ENCODE measurements at places on chromosomes 7 and 10.

- no peak for DNase-seq
Observed at GRCh38 chr10:86254526-86255174, 111.9 kb downstream of the GRID1 start.

DNA sequence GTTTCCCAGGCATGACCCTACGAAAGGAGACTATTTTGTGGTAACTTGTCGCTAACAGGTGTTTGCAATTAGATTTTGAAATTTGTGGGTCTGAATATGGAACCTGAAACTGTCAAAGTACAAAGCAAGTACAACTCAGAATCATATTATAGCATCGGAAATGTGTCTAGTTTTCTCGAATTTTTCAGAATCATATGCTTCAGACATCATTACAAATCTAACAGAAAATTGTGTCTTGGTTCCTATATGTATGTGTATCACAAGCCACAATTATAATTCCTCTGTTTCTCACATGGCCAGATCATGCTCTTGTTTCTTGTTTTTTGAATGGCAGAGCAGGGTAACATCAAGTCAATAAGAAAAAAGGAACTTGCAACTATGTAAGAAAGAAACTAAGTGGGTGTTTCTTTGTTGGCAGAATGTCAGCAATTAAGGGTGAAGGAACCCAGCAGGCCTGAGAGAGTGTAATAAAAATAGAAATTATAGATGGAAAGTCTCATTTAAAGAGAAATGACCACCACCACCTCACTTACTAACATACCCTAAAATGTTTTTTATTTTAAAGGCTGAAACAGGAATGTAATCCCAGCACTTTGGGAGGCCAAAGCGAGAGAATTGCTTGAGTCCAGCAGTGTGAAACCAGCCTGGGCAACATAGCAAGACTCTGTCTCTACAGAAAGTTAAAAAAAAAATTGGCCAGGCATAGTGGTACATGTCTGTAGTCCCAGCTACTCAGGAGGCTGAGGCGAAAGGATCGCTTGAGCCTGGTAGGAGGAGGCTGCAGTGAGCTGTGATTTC, 51.3 kb downstream of the PRTFDC1 start:
- no peak for DNase-seq

- no peak for DNase-seq
Observed at GRCh38 chr10:20682782-20683181, 214.3 kb downstream of the NEBL start.

DNA sequence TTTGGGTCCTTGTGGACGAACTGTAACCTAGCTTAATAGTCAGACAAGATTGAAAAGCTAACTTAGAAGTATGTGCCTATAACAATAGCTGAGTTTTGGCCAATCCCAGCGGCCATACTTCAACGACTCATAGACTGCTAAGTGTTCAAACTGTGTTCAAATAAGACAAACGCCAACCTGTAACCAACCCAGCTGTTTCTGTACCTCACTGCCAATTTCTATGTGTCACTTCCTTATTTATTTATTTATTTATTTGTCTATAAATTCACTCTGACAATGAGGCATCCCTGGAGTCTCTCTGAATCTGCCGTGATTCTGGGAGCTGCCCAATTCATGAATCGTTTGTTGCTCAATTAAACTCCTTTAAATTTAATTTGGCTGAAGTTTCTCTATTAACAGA, 21.7 kb downstream of the ST8SIA6 start:
- DNase-seq: no peak

- no peak for DNase-seq
Observed at GRCh38 chr7:77888998-77889397, 90.4 kb downstream of the PHTF2 start.

DNA sequence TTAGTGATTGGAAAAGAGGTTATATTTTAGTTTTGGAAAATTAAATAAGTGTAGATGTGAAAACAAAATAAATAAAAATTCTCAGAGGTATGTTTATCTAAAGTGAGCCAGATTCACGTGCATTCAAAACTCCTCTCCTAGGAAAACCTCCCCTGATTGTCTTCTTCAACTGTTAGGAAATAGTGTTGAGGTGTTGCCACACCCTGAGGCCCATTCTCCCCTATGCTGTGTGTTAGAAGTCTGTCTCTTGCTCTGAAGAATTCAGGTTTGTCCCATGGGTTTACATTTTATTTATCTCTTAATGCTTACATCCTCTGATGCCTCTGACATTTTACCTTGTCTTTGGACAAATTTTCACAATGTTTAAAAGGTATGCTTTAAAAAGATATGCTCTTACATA, 40.3 kb downstream of the PTPRE start:
- DNase-seq: no peak

DNA sequence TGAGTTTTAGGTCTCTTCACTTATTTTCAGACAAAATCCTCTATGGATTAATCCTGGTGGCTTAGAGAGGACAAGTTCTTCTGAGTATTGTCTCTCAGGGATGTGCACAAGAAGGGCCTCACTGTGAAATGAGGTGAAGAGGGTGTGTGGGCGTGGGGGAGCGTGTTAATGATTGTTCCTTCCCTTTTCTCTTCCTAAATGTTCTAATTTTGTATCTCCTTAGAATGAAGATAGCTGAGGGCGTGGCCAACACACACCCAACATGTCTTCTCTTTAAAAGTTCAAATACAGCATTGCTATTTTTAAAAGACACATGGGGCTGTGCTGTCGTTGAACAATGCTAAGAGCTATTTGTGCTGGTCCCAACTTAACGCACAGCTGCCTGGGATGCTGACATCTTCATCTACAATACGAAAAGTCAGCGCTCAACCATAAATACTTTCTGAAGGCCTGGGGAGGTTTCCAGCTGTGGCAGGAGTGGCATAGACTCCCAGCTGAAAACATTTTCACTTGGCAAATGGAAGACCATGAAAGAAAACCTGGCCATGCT, 135.9 kb downstream of the JCAD start:
- DNase-seq: no peak

DNA sequence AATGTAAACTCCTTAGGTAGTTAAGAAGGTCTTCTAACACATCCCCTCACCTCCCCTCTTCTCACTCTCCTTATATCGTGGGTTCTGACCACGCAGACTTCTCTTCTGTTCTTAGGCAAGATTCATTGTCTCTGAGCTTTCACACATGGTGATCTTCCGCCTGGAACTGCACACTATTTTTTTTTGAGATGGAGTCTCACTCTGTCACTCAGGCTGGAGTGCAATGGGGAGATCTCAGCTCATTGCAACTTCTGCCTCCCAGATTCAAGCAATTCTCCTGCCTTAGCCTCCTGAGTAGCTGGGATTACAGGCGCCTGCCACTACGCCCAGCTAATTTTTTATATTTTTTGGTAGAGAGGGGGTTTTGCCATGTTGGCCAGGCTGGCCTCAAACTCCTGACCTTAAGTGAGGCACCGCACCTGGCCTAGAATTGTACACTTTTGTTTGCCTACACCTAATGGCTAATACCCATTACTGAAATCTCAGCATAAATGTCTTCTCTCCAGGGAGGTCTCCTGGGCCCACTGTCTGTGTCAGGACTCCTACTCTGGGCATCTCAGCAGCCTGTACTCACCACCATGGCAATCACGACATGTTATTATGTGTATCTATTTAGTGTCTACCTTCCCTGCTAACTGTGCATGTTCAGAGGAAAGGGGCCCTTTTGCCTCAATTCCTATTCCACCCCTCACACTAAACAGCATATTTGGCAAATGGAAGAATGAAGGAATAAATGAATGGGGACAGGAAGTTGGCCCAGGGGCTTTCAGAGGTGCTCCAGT, 646.3 kb upstream of the DPP6 start:
- DNase-seq: no peak

GRCh38 chr7:78786055-78786454, 667.4 kb downstream of the MAGI2 start:
- no peak for DNase-seq

DNA sequence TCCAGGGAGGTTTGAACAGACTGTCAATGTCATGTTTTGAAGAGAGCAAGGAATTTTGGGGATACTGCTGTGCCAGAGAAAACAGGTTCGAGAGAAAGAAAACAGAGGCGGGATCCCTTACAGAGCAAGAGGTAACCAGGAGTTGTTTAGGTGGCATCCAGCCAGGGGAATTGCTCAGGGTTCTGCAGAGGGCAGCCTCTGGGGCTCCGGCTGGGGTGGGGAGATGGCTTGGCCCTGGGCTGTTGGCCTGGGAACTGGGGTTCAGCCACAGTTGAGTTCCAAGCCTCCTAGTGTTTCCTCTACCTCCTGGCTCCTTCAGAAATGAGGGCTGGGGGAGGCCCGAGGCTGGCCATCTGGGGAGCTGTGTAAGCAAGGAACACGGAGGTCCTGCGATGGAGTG, 68.0 kb downstream of the CAMK1D start:
- DNase-seq: no peak

DNA sequence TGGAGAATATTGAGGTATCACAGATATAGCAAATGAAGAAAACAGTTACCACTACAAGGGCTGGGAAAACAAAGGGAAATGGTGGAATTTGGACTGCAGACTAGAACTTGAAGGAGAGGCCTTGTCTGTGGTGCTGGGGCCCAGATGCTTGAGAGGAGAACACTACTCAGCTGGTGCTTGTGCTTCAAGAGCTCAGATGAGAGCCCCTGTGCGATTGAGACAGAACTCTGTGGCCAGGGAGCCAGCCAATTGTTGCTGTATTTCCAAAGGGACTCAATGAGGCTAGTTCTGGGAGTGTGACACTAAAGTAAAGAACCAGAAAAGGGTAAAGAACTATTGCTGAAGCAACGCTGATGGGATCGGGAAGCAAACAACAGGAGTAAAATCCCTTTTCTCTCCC, 406.5 kb upstream of the SEMA3D start:
- no peak for DNase-seq

- no peak for DNase-seq
Observed at GRCh38 chr7:30799206-30799975, 28.2 kb downstream of the MINDY4 start.

- no peak for DNase-seq
Observed at GRCh38 chr10:103890194-103890658, 27.8 kb downstream of the STN1 start.

DNA sequence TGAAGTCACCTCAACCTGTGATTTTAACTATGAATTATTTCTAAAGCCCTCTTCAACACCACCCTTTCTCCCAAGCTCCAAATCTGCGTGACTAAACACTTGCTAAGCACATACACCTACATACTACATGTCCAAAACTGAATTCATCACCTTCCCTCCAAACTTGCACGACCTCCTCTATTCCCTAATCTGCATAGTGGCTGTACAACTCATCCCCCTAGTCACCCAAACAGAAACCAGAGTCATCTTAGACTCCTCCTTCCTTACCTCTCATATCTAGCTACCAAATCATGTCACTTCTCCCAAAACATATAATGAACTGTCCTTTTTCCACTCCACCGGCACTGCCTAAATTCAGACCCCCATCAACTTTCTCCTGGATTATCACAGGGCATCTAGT, 16.2 kb downstream of the ARHGAP21 start:
- DNase-seq: no peak

- peak; percentile 92 for DNase-seq
Observed at GRCh38 chr10:43816351-43817321, 168.0 kb upstream of the ZNF32 start.

DNA sequence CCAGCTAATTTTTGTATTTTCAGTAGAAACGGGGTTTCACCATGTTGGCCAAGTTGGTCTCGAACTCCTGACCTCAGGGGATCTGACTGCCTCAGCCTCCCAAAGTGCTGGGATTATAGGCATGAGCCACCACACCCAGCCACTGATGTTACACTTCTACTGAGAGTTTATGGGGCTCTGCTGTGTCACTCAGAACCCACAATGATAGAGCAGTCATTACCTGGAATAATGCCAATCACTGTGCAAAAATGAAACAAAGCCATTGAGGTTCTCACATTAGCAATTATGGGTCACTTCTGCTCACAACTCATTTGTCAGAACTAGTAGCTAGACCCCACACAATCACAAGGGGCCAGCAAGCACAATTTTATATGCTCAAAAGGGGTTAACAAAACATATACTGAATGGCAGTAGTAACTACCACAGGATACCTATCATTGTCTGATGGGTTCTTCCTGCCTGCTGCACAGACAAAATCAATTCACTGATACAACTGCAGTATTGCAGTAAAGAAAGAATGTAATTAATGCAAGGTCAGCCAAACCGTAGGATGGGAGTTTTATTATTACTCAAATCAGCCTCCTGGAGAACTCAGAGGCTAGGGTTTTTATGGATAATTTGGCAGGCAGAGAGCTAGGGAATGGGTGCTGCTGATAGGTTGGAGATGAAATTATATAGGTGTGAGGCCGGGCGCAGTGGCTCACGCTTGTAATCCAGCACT, 72.1 kb upstream of the TRIM24 start:
- DNase-seq: no peak

DNA sequence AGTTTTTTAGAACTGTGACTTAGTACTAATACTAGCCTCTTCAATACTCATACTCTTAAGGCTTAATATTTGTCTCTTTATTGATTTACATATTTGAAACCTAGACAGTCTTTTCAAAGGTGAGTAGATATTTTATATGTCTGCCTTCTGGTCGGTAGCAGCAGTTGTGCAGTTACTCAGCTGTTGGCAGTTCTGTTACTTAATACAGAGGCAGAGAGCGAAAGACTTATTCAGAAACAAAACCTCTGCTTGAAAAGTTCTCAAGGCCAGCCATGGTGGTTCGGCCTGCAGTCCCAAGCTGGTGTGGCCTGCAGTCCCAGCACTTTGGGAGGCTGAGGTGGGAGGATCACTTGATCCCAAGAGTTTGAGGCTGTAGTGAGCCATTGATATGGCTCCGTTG, 84.2 kb downstream of the AUTS2 start:
- no peak for DNase-seq

DNA sequence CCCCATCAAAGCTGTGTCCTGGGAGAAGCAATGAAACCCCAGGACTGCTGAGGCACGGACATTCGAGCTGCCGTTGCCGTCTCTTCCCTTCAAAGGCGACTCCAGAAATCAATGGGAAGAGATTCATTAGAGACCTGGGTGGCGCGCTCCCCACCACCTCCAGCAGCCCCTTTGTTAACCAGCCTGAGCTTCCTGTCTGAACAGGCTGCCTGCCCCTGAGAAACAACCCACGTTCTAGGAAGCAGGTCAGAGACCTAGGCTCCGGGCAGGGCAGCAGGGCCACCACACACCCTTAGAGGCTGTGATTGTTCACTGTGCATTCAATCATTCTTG, 110.9 kb upstream of the PPIF start:
- no peak for DNase-seq

DNA sequence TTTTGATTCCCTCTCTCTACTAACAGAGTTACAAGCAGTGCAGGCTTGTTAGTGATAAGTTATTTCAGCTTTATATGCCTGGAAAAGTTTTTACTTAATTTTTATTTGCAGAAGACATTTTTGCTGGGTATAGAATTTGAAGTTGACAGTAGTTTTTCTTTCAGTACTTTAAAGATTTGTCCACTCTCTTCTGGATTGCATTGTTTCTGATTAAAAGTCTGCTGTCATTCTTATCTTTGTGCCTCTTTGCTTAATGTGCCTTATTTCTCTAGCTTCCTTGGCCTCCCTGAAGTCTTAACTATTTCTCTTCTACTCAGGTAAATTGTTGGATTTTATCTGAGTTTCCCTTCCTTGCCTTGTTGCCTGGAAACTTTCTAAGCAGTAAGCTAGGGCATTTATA, 36.2 kb downstream of the PLCE1 start:
- no peak for DNase-seq

- no peak for DNase-seq
Observed at GRCh38 chr10:103783681-103784080, 71.7 kb downstream of the SH3PXD2A start.
